NCI-H187 treated with DMSO at 0.1 percent for 48 hours (cell line): ENCODE measurements at places on chromosomes 12 and 14.

DNA sequence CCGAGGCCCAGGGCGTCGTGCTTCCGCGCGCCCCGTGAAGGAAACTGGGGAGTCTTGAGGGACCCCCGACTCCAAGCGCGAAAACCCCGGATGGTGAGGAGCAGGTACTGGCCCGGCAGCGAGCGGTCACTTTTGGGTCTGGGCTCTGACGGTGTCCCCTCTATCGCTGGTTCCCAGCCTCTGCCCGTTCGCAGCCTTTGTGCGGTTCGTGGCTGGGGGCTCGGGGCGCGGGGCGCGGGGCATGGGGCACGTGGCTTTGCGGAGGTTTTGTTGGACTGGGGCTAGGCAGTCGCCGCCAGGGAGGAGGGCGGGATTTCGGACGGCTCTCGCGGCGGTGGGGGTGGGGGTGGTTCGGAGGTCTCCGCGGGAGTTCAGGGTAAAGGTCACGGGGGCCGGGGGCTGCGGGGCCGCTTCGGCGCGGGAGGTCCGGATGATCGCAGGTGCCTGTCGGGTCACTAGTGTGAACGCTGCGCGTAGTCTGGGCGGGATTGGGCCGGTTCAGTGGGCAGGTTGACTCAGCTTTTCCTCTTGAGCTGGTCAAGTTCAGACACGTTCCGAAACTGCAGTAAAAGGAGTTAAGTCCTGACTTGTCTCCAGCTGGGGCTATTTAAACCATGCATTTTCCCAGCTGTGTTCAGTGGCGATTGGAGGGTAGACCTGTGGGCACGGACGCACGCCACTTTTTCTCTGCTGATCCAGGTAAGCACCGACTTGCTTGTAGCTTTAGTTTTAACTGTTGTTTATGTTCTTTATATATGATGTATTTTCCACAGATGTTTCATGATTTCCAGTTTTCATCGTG lies 612 bp downstream of the MDM2 start:
- peak; percentile 79 for DNase-seq

- DNase-seq, result no peak
These were observed 243.3 kb upstream of the SRRM4 start for GRCh38 chr12:118737985-118738540.

DNA sequence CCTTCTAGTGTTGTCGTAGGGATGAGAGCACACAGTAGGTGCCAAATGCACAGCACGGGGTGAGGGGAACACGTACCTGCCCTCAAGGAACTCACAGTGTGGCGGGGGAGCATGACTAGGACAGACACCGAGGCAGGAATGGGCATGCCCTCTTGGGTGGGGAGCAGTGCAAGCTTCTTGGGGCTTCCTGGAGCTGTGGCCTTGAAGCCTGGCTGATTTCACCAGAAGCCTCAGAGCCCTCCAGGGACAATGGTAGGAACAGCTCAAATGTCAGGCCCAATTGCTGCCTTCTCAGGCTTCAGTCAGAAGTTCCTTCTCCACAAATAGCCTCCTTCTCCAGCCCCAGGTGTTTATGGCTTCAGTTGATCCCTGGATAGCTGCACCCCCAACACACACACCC lies 43.4 kb downstream of the TEAD4 start:
- no peak for DNase-seq

GRCh38 chr12:106452309-106452708 lies 94.8 kb downstream of the POLR3B start:
- DNase-seq, result no peak

DNA sequence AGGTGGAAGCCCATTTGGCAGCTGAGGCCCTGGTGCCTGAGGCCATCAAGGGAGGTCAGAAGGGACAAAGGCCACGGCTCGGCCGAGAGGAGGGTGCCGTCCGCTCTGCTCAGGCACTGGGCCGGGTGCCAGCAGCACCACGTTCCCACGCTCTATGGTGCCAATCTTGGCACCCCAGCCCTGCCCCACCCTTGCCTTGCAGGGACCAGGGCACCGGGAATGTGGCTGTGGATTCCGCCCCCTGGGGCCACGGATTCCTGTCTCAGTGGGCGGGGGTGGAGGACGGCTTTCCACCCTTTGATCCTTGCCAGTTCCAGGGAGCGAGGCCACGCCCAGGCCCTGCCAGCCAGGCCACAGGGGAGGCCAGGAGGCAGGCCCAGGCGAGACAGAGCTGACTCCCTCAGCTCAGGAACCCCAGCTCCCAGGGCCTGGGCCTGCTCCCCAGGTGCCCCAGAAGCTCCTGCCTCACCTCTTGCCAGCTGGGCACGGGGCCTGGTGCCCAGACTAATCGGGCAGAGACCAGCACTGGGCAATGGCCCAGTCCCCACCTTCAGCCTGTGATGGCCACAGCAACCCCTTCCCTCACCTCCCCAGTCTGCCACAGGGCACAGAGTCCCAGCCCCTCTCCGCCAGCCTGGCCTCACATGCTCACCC lies 26.4 kb upstream of the GPR132 start:
- DNase-seq, result no peak

DNA sequence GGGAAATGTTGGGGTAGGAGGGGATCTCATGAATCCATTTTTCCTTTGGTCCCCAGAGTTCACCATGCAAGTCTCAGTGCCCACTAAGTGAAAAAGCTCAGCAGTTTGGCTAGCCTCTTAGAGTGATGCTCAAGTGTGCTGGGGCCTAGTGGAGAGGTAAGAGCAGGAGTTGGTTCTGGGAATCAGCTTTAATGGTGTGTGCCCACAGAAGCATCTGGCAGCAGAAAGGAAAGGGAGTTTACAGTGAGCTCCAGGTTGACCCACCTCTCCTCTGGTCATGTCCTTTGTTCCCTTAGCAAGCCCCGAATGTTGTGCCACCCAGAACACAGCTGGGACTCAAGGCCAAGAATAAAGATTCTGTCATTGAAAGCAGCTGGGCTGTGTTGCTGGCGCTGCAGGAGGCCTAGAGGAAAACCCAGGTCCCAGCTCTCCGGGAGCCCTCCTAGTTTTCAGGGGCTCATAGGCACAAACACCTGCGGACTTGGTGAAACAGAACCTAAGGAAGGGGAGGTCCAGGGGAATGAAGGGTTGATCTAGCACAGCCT lies 320.8 kb downstream of the ZFP36L1 start:
- no peak for DNase-seq

- DNase-seq, result no peak
These were observed 288.2 kb downstream of the CCDC59 start for GRCh38 chr12:82069931-82070514.

- DNase-seq, result no peak
These were observed 59.2 kb downstream of the CCNK start for GRCh38 chr14:99540196-99541032.

DNA sequence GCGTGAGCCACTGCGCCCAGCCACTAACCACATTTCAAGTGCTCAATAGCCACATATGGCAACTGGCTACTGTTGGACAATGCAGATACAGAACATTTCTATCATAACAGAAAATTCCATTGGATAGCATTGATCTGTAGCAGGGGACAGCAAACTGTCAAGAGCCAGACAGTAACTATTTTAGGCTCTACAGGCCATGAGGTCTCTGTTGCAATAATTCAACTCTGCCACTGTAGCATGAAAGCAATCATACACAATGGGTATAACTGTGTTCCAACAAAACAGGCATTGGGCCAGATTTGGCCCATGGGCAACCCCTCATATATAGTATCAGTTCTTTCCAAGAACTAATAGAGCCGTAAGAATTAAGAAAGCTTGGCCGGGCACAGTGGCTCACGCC lies 8.0 kb downstream of the CSRNP2 start:
- DNase-seq, result no peak

DNA sequence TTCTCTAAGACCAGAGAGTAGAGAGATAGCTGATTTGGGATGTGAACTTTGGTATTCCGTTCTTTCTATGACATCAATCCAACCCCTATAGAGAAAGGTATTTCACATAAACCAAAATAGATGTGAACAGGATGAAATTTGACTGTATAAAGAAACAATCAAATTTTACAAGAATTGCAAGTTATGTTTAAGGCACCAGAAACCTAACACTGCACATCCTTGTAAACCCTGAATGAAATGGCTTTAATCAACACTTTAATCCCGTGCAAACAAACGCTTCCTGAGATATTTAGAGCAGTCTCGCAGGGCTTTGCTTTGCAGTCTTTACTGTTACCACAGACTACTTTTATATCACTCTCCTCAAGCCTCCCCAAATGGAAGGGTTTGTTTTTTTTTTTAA lies 125.1 kb downstream of the APAF1 start:
- DNase-seq, result no peak

GRCh38 chr14:61573748-61574513 lies 121.4 kb upstream of the HIF1A start:
- no peak for DNase-seq

DNA sequence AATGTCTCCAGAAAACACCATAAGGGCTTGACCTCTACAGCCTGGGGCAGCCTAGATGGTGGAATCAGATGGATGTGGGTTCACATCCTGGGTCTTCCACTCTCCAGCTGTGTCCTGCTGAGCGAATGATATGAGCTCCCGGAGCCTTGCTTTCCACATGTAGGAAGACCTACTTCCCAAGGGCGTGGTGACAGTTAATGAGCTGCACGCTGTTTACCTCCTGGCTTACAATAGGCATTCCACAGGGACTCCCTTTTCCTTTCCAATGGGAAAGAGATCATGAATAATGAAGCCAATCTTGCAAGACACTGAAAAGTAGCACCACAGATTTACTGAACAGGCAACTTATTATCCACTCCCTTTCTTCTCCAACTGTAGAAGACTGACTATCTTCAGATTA lies 46.1 kb downstream of the TMTC1 start:
- no peak for DNase-seq

- DNase-seq, result no peak
These were observed 92.8 kb downstream of the LGMN start for GRCh38 chr14:92655419-92656201.

- no peak for DNase-seq
These were observed 19.3 kb downstream of the ZBTB39 start for GRCh38 chr12:56987011-56987410.

GRCh38 chr12:71662849-71663560 lies 643 bp downstream of the ZFC3H1 start:
- no peak for DNase-seq

DNA sequence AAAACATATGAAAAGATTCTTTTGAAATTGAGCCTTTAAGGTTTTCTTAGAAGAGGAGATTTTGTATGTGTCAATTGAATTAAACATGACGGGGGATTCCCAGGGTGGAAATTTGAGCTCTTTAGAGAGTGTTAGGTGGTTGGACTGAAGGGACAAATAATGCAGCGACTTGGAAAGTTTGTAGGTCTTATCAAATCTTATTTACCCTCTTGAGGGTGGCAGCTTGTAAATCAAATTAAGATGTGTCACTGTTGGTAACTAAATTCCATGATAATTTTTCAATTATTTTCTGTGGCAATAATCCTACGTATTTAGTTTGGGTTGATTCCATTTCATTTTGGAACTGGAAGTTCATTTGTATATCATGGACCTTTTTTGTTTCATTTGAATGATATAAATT lies 33.7 kb upstream of the LRIG3 start:
- DNase-seq, result no peak

DNA sequence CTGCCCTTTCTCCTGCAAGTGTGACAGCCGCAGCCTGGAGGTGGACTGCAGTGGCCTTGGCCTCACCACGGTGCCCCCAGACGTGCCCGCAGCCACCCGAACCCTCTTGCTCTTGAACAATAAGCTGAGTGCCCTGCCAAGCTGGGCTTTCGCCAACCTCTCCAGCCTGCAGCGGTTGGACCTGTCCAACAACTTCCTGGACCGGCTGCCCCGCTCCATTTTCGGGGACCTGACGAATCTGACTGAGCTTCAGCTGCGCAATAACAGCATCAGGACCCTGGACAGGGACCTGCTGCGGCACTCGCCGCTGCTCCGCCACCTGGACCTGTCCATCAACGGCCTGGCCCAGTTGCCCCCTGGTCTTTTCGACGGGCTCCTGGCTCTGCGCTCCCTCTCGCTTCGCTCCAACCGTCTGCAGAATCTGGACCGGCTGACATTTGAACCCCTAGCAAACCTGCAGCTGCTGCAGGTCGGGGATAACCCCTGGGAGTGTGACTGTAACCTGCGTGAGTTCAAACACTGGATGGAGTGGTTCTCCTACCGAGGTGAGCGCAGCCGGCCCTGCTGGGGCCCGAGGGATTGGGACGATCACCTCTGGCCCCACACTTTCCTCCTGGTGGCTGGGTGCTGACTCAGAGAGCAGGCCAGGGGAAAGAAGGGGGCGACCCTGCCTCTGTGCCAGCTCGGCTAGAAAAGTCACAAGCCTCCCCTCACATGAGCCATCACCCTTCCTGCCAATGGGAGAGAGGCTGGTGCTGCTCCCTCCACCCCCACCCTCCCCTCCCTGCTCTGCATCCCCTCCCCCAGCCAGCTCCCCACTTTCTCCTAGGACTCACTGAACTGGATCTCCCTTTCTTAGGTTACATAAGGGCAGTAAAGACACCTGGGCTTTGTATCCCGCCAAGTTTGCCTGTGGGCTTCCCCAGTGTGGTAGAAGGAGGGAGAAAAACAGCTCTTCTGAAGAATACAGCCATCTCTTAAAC lies 10.9 kb downstream of the LRTM2 start:
- DNase-seq, result no peak

DNA sequence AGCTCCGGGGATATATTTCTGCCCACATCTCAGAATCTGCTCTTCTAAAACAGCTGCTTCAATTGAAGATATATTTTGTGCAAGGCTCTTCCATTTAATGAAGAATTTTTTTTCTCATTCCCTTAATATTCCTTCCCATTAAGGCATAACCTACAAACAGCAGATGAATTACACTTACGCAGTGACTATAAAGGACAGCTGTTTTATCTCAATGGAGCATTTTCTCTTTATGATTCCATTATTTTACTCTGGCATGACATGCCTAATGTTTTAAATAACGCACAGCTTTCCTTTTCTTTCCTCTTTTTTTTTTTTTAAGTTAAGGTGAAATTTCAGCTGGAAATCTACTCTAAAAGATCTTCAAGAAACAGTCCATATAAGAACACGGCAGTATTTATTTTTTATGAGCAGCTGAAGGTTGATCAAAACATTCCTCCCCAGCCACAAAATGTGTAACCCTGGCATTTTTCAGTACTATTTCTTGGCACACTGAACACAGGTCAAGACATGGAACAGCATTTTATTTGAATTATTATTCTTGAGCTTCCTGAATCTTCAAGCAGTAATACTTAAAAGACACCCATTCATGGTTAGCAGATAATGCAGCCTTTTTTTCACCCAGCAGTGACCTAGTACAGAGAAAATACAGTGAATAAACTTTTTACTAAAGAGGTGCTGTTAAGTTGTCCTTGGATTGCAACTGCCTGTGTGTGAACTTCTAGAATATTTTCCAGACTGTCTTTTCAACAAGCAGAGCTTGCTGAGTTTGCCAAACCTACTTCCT lies 118.1 kb upstream of the FOXN3 start:
- DNase-seq, result no peak

- DNase-seq, result no peak
These were observed 27.3 kb downstream of the KRT76 start for GRCh38 chr12:52749827-52750226.

GRCh38 chr14:67457782-67458181 lies 30.7 kb downstream of the TMEM229B start:
- no peak for DNase-seq
